Forelimb muscle (tissue), 1 donor: ENCODE measurements at places on chromosomes 2 and 18.

GRCh38 chr2:106982350-106982749 is 96.4 kb upstream of the ST6GAL2 start:
- no peak for DNase-seq

- DNase-seq = no peak
These were observed 64.0 kb upstream of the MCFD2 start for GRCh38 chr2:46979571-46979979.

GRCh38 chr2:17851731-17852585 is 26.5 kb upstream of the KCNS3 start:
- no peak for DNase-seq

GRCh38 chr2:147086715-147087114 is 758.1 kb upstream of the ACVR2A start:
- no peak for DNase-seq

DNA sequence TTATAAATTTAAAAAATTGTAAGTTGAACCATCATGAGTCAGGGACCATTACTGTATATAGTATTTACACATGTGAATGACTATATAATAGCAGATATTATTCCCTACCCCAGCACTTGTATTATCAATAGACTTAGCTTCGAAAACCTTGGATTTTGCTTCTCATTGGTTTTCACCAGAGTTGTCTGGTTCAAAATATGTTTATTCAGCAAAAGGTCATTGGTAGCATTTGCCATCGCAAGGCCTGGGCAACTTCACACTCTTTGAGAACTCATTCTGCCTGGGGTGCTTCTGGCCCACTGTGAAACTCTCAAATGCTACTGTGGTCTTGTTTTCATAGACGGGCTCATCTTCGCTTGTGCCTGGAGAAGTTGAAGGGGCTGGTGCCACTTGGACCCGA is 20.1 kb downstream of the MXD1 start:
- DNase-seq = no peak

- no peak for DNase-seq
These were observed 12.0 kb upstream of the HAAO start for GRCh38 chr2:42804338-42804737.

DNA sequence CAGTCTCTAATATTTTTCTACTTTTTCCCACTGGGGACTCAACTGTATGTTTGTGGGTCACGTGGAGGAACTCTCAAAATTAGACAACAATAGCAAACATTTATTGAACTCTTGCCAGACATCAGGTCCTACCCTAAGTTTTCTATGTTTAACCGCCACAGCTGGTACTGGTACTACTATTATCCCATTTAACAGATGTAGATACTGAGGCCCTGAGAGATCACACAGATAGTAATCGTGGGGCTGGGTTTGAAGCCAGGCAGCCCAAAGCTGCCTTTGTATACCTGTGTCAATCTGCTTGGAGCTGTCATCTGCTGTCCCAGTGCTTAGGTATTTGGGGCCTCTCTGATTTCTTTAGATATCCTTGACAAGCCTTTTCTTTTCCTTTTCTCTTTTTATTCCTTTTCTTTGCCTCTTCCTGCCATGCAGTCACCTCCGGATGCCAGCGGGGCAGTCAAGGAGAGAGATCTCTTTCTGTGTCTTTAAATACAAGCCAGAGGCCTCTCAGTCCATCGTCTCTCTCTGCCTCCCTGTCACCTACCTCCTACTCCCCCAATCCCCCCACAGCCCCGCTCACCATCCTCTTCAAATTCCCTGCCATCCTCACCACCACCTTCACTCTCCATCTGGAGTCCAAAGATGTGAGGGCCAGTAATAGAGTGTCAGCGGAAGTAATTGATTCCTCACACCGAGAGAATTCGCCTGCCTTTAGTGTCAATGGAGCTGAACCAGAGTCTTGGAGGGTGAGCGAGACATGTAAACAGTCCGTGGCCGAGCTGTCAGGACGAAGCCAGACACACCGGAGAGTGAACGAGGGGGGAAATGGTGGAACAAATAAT is 23.4 kb downstream of the NRP2 start:
- DNase-seq = no peak

- DNase-seq = no peak
These were observed 187.5 kb upstream of the MC4R start for GRCh38 chr18:60560071-60560470.

DNA sequence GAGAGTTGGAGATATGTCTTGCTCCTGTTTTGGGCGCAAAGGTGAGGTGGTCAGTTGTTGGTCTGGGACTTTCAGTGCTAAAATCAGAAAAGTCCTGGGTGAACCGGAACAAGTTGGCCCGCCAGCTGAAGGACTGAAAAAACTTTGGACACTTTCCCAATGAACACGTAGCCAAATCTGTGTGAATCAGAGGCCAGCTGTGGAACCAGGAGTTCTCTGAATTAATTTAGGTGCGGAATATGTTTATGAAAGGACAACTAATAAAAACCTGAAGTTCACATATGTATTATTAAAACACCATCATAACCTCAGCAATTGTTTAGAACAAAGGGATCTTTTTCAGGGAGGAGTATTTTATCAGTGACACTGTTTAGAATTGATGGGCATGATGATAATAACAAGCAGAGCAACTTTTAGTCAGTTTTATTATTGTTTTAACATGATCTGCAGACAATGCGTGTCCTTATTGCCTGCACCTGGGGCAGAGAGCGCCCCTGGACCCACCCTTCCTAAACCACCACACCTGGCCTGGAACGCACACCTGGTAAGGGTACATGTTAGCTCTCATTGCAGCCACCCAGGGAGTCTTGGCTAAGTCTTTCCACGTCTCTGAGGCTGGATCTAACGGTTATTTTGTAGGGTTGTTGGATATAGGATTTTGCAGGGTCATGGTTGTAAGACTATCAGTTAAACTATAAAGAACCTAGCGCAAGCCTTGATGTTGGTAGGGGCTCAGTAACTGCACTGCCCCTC is 9.9 kb upstream of the ODC1 start:
- no peak for DNase-seq

- no peak for DNase-seq
These were observed 656.1 kb downstream of the RNF144A start for GRCh38 chr2:7573166-7573825.

GRCh38 chr2:31274401-31275075 is 40.6 kb downstream of the EHD3 start:
- DNase-seq = no peak
